ENCODE measurements at places on chromosomes 5 and 9.

- DNase-seq = no peak
These were observed 613.5 kb downstream of the TLE4 start for GRCh38 chr9:80185112-80185738.

DNA sequence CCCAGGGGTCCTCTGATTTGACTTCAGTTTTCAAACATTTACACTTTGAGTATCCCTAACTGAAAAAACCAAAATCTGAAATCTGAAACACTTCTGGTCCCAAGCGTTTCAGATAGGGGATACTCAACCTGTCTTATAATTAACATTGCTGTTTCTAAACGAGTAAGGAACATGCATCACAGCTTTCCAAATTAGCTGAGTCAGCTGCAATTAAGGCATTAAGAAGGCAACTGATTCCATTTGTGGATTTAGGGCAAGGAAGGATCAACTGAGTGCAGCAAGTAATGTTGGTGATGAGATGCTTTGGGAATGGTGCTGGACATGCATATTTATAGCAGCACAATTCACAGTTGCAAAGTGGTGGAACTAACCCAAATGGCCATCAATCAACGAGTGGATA lies 168.6 kb downstream of the ACER2 start:
- no peak for DNase-seq

- DNase-seq = no peak
These were observed 458.3 kb downstream of the TLE1 start for GRCh38 chr9:81231011-81231410.

DNA sequence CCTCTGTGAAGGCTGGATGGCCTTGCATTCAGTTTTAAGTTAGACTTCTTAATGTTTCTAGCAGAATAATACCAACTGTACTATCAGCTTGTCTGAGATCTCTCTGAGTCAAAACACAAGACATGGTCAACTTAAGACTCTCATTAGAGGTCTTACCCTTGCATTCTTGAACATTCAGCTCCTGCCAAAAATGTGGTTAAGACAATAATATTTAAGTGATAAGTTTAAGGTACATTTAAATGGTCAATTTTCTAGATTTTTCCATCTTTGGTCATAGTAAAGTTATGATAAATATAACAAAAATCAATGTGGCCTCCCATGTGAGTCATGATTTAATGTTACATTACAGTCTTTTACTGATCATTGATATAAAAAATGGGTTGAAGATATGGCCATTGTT lies 75.0 kb downstream of the NR2F1 start:
- no peak for DNase-seq

DNA sequence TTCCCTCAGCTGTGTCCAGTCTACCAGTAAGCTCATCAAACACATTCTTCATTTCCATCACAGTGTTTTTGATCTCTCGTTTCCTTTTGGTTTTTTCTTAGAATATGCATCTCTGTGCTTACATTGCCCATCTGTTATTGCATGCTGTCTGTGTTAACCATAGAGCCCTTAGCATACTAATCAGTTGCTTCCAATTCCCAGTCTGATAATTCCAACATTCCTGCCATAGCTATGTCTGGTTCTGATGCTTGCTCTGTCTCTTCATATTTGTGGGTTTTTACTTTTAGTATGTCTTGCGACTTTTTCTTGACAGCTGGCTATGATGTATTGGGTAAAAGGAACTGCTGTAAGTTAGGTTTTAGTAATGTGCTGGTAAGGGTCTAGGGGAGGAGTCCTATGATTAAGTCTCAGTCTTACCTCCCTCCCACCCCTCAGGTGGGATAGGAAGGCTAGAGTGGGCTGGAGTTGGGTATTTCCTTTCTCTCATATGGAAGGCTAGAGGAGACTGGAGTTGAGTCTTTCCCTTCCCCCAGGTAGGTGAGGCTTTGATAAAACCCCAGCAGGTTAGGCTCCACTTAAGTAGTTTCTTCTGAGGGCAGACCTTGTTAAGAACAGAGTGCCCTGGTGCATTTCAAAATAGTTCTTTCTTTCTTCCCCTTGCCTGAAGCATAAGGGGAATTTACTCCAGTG lies 99.1 kb upstream of the RASGRF2 start:
- DNase-seq = no peak

DNA sequence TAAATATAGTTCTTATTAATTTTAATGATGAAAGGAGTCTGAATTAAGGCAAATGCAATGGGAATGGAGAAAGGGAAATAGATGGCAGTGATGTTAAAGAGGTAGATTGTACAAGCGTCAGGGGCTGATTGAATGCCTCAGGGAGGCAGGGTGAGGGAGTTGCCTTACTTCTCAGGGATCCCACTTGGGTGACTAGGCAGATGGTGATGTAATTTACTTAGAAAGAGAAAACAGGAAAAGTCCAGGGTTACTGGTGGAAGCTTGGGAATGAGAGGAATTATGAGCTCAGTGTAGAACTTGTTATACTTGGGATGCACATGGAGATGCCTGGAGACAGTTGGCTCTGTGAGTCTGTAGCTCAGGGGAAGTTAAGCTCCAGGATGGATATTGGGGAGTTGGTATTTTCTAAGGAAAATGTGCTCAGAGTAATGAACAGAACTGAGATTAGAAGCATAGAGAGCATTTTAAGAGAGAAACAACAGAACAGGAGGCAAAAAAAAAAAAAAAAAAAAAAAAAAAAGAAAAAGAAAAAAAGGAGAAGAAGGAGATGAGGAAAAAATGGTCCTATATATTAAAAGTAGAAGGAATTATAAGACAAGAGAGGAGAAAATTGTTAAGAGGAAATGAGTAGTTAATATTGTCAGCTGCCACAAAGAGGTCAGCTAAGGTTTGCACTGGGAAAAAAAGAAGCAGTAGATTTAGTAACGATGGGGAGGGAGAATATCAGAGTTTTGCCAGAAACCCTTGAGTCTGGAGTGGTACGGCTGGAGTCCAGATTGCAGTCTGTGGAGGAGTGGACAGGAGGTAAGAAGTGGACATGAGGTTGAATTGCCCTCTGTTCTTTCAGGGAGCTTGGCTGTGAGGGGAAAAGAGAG lies 88.0 kb upstream of the ELL2 start:
- DNase-seq = no peak

- no peak for DNase-seq
These were observed 60.7 kb downstream of the NRG2 start for GRCh38 chr5:139982157-139982974.

DNA sequence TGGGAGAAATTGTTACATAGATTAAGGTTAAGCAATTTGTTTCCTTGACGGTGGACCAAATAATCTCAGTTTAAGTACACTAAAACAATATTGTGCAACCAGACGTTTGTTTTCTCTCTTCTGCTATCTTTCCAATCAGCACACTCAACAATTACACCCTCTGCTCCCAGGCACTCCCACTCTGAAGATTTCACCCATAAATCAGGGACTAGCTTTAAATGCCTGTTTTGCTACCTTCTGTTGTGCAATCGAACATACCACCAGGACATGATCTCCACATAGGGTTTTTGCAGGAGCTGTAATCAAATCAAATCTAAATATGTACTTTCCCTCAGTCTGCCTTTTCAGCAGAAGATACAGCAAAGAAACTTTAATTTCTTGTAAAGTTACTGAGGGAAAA lies 405.8 kb upstream of the TLE4 start:
- no peak for DNase-seq

DNA sequence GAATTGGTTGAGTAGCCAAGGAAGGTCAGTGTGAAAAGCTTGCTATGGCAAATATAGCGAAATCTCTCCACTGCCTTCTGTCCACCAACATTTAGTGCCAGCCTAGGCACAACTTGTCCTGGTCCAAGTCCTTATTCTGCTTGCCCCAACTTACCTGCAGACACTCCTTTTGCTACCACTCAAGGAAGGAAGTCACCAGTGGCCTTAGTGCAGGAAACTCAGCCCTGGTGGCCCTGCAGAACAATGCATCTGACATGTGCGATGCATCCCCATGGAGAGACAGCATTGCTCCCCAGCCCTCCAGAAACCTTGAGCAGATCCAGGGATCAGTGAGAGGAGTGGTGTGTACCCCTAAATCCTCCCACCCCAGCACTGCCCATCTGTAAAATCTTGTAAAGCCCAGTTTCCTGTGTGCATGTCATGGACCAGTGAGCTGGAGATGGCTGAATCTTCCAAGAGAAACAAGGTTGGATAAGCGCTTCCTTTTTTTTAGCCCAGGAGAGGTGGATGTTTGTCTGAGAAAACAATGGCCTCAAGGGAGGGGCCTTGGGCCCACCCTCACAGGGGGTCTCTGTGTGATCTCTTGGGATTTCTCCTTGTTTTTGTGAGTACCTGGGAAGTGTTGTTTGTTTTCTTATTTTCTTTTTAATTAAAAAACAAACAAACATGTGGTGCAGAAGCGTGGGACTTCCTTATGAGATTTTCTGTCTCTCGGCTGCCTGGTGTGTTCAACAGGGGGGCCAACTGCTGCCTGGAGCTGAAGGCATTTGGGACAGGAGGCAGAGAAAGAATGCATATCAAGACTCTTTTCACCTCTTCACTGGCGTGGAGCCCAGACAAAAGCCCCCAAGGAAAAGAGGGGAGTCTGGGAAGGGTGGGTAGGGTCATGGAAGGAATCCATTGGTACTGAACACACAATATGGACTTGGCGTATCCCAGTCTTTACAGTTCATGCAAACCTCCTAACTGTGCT lies 3.6 kb downstream of the FOXI1 start:
- no peak for DNase-seq

GRCh38 chr9:38022203-38022895 lies 46.7 kb downstream of the SHB start:
- DNase-seq = no peak

DNA sequence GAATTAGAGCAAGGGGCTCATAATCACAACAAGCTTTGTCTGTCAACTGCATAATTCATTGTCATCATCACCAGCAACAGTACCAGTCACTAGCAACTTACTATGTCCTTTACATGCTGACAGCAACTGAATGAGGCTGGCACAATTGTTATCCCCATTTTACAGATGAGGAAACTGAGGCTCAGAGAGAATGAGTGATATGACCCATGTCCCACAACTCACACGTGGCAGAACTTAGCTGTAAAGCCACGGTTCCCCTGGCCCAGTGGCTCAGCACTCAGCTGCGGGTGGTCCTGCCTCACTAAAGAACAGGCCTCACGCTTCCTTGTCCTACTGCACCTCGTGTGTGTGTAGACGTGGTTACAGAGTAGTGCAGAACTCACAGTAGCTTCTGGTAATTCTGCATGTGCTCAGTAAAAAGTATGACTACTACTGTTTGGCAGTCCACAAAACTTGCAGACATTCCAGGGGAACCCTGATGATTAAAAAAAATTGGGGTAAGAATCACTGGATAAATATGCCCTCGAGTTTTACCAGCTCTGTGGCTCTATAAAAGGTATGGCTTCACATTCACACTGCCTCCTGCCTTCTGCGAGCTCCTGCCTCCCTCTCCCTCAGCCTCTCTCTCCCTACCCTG lies 30.2 kb downstream of the AFAP1L1 start:
- DNase-seq = no peak

- DNase-seq = no peak
These were observed 59.3 kb downstream of the SLC46A2 start for GRCh38 chr9:112831281-112831851.

DNA sequence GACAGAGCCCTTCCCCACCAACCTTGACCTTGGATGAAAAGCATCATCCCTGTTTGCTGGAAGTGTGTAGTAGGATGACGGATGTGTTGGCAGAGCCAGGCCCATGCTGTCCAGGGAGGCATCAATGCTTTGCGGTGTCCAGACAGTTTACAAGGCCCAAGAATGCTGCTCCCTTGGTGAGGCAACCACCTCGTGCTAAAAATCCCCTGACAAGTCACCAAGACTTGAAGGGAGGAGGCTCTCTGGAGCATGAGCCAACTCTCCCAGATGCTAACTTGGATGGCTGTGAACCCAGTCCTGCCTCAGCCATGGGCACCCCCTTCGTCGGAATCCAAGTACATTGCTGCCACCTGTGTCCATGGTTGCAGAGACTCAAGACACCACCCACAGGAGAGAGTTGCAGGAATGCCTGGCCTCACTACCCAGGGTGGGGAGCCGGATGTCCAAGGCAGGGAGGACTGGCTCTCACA lies 9.5 kb upstream of the NKD2 start:
- DNase-seq = peak; percentile 30

DNA sequence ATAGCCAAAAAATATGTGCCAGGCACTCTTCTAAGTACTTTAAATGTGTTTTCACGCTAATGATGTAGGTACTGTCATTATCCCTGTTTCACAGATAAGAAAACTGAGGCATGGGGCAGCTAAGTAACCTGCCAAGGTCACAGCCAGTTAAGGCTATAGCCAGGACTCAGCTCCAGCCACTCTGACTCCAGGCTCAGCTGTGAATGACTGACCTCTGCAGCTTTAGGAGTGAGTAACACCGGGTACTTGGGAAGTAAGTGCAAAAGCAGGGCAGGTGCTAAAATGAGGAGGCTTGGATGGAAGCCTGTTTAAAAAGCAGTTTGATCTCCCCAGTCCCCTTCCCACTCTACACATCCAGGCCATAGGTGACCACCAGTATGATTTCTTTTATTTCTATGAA lies 10.6 kb upstream of the SHC3 start:
- DNase-seq = no peak

- DNase-seq = no peak
These were observed 49.0 kb upstream of the IRX4 start for GRCh38 chr5:1931604-1932231.

- DNase-seq = no peak
These were observed 19.0 kb upstream of the RUSC2 start for GRCh38 chr9:35470894-35471293.
